ENCODE measurements at places on chromosomes 4 and X.

- no peak for DNase-seq
Measured at GRCh38 chr4:82618103-82618720, 56.4 kb upstream of the TMEM150C start.

DNA sequence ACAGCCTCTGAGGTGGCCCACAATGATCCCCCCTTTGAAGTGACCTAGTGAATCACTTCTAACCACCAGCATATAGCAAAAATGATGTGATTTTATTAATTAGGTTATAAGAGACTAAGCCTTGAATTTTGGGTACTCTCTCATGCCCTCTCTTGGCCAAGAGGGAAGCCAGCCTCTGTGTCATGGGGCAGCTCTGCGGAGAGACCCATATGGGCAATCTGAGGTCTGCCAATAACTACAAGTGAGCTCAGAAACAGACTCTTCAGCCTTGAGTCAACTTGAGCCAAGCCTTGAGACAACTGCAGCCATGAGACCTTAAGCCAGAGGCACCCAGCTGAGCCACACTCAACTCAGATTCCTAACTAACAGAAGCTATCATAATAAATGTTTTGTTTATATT lies 45.7 kb downstream of the MANBA start:
- no peak for DNase-seq

DNA sequence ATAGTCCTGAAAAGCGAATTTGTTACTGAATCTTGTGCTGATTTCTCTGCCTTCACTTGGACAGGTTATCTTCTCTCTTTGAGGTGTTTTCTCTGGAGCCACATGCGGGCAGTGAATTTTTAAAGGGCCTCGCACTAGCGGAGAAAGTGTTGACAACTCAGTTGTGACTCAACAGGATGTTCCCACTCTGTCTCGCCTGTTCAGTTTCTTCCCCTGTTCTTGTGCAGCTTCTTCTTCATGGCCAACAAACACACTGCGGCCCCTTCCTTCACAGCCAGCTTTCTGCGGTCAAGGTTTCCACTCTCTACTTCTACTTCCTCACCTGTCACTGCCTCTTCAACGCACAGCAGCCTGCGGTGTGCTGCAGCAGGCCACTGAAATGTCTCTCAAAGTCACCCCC lies 1.1 kb upstream of the SHROOM4 start:
- no peak for DNase-seq

GRCh38 chr4:24809815-24810405 lies 14.5 kb downstream of the SOD3 start:
- DNase-seq: no peak

DNA sequence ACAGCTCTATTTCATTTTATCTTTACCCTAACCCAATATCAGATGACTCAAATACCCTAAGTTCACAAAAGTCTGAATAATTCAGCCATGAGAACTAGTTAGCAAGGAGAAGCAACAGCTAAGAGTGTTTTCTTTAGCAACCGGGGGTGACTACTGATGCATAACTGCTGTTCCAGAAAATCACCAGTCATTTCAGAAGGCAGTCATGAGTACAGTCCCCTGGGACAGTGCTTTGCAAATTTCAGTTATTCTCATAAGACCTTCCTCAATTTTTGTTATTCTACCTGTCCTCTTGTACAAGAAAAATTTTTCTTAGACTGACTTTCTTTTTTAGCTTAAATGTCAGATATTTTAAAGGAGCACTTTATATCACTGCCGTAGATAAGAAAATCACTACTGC lies 16.4 kb downstream of the BANK1 start:
- DNase-seq: no peak

- no peak for DNase-seq
Measured at GRCh38 chrX:150449313-150449712, 86.2 kb downstream of the MAMLD1 start.

DNA sequence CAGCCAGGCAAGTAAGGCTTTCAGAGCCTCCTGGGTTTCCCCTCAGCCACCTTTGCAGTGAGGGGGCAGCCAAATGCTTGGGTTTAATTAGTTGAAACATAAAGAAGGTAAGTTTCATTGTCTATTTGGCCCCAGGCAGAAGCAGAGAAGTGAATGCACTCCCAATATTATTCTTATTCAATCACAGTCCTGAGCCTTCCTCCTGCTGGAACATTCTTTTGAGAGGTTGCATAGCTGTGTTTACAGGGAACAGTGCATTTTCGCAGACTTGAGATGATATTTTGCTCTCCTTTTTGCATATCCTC lies 13.9 kb downstream of the SLC2A9 start:
- no peak for DNase-seq

GRCh38 chr4:163991298-163991865 lies 496.9 kb downstream of the TMA16 start:
- DNase-seq: no peak

- no peak for DNase-seq
Measured at GRCh38 chrX:104135677-104136076, 21.1 kb downstream of the SLC25A53 start.

DNA sequence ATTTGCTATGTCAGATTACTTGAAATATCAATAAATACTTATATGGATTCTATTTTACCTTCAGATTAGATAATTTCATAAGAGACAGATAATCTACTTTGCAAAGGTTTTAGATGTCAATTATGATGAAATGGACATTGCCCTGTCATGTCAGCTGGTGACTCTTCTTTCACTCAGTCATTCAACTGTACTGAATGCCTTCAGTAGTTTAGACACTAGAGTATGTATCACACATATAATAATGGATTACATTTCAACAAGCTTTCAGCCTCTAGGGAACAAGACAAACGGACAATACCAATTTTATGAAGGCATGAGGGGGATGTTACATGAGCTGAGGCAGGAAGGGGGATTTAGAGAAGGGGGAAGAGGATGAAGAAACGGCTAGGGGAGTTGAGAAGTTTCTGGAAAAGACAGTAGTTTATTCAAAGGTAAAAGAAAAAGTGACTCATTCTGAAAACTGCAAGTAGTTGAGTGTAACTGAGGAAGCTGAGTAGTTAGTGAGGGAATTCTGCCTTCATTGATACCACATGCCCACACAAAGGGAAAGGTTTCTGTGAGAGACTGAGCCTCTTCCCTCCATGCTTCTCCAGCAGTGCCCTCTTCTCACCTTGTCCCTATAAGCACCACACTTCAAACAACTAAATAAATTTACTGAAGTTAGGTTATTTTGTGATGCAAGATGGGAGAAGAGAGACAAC lies 25.7 kb downstream of the SLC9B2 start:
- no peak for DNase-seq

GRCh38 chr4:121299367-121299766 lies 81.5 kb downstream of the QRFPR start:
- DNase-seq: no peak

DNA sequence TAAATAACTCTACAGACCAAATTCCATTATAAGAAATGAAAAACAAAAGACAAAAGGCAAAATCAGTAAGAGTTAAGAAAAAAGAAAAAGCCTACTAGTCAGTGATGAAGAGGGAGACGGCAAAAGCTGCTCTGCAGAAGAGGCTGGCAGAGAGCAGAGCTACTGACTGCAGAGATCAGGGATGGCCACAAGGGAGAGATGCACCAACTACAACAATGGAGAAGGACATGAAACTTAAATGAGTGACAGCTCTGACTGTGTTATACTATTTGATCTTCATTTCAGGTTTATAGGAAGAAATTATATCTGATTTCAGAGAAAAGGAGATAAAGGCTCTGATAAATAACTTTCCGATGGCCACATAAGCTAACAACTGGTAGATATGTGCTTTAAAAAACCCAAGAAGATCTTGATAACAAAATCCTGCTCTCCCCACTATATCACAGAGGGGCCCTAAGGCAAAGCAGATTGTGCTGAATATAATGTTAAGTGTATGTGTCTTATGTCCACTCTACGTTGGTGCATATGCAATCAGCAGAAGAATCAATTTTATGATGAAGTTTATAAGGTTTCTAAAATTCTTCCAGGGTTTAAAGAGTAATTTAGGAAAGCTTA lies 58.4 kb upstream of the COX18 start:
- DNase-seq: no peak

DNA sequence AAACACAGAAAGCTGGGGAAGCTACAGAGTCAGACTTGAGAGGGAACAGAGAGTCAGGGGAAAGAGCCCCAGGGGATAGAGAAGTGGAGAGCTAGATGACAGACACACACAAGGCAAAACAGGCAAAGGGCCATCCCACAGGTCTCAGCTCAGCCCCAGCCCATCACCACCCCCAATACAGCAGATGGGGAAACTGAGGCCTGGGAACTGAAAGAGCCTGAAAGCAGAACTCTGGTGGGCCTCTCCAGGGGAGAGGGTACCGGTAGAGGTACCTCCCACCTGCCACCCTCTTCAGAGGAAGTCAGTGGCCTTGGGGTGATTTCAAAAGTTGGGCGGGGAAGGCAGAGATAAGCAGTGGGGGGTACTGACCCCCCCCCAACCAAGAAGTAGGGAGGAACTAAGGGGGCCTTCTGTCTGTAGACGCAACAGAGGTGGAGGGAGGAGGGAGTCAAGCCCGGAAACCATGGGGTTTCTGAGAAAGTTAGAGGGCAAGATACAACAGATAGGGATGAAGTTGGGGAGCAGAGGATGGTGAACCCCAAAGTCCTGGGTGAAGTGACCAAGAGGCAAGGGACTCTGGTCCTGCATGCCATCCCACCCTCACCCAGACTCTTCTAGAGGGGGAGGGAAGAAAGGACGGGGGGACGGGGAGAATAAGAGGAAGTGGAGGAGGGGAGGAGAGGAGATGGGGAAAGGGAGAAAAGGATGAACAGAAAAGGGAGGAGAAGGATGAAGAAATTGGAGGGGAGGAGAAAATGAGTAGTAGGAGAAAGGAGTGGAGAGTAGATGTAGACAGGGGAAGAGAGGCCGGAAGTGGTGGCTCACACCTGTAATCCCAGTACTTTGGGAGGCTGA lies 3.2 kb downstream of the GATA1 start:
- DNase-seq: no peak

GRCh38 chrX:43753637-43754036 lies 97.5 kb downstream of the MAOA start:
- DNase-seq: no peak

DNA sequence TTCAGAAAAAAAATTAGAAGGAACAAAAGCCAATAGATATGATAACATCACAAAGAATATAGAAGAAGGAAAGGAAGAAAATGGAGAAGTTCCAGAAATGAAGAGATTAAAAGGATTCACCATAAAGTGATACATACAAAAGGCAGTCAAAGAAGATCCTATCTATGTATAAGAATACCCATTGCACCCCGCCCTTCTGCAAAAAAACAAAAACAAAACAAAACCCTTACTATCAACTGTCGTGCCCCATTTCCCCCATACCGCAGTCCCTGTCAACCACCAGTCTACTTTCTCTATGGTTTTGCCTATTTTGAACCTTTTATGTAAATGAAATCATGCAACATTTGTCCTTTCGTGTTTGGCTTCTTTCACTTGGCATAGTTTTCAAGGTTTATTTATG lies 385.6 kb downstream of the PRDM5 start:
- DNase-seq: no peak

DNA sequence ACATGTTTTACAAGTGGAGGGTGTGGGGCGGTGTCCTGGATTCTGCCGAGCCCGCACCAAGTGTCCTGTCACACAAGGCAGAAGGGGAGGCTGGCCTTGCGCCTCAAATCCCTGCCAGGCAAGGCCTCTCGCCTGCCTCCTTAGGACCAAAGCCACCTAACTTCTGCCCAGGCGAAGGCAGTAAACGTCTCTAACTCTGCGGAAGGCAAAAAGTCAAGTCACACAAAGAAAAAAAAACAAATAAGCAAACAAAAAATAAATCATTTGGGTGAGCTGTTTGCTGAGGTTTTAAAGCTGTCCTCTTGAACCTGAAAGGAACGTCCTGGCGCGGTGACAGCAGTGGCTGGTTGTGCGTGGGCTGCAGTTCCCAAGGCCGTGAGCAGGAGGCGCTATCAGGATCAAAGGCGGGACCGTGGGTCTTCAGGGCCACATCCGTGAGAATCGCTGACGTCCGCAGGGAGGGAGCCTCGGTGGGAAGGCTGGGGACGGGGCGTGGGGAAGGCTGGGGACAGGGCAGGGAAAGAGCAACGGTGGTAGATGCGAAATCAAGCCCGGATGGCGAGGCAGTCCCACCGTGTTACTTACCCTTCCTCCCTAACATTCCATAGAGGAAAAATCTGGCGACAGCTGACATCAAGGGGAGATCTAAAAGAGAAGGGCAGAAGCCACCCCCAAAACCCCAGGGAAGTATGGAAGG lies 99.1 kb downstream of the TRAPPC11 start:
- peak; percentile 1 for DNase-seq

- DNase-seq: no peak
Measured at GRCh38 chrX:113966791-113967190, 617.1 kb upstream of the HTR2C start.

DNA sequence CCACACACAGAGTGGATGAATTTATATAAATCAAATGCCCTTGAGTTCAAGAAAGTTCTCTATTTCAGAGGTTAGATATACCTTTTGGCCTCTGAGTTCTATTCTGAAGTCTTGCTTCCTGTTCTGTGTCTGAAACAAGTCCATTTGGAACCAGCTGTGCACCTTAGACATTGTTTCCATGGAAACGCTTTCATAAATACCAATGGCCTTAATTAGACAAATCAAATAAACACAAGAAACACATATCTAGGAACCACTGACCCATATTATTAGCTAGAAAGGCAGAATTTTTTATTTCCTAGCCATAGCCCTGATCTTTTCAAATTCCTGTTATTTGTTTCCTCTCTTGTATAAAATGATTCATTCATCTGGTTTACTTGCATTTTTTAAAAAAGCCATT lies 8.4 kb upstream of the C4orf54 start:
- DNase-seq: no peak

- no peak for DNase-seq
Measured at GRCh38 chrX:67651437-67652142, 107.8 kb downstream of the AR start.

GRCh38 chr4:125115941-125116340 lies 198.8 kb upstream of the FAT4 start:
- DNase-seq: no peak

DNA sequence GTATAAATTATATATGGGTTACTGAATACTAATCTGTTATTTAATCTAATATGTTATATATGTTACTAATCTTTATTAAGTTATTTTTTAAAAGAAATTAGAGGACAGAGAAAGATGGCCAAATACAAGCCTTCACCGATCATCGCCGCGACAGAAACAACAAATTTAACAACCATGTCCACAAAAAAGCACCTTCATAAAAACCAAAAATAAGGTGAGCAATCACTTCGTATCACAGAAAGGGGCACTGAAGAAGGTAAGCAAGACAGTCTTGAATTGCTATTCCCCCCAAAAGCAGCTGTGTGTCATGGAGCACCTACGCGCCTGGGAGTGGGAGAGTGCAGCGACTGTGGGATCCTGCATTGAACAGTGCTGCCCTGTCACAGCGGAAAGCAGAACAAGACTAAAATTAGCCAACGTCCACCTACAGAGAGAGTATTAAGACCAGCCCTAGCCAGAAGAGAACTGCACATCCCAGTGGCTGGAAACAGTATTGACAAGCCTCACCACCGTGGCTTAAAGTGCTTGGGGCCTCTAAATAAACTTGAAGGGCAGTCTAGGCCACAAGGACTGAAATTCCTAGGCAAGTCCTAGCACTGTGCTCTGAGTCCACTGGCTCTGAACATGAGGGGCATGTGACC lies 38.5 kb downstream of the LRBA start:
- no peak for DNase-seq

DNA sequence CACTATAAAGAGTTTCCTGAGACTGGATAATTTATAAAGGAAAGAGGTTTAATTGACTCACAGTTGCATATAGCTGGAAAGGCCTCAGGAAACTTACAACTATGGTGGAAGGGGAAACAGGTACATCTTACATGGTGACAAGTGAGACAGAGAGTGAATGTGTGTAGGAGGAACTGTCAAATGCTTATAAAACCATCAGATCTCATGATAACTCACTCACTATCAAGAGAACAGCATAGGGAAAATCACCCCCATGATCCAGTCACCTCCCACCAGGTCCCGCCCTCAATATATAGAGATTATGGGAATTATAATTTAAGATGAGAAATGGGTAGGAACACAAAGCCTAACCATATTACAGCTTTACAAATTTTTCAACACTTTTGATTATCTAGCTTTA lies 266.0 kb downstream of the DTHD1 start:
- no peak for DNase-seq

Measured in stimulated activated CD4-positive, alpha-beta T cell treated with anti-CD3 and anti-CD28 coated beads, Interleukin-2, amount 100 ng/mL, for 48 hours (primary cell).